ENCODE measurements at places on chromosomes 1 and 21.

DNA sequence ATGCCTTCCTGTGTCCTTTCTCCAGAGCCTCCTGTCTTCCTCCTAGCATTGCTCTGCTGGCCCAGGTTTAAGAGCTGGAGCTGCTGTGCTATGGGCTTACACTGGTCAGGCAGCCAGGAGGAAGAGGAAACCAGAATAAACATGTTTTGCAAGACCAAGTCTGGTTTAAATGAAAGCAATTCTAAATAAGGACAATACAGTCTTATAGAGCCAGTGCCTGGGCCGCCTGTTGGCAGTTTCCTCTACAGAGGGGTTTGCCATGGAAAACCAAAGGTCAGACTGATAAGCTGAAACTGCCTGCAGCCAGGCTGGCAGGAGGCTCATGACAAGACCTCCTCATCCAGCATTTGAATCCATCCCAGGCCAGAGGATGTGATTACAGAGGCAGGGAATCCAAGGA lies 92.9 kb upstream of the FGGY start:
- peak; percentile 53 for DNase-seq

DNA sequence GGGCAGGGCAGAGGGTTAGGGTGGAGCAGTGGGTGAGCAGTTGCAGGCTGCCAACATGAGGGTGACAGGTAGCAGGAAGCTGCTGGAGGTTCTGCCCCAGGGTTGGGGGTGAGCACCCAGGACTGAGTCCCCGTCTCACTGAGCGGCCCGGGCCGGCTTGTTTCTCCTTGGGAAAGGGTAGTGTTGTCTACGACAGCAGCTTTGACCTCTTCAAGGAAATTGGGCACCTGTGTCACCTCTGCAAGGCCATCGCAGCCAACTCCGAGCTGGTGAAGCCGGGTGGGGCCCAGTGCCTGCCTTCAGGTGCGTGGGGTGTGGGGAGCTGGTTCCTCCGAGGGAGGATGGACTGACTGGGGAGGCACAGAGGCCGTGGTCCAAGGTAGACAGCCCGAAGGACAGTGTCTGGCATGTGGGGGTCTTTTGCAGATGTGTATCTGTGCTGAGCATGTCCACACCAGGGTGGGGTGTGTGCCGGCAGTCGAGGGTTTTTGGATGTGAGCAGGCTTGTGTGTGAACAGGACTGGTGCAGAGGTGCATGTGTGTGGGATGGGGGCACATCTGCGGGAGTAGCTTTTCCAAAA lies 51.9 kb downstream of the DISP3 start:
- DNase-seq, result no peak

- DNase-seq, result no peak
Observed at GRCh38 chr1:1026599-1027413, 6.9 kb downstream of the AGRN start.

GRCh38 chr1:187763976-187764375 lies 935.2 kb downstream of the PLA2G4A start:
- no peak for DNase-seq

DNA sequence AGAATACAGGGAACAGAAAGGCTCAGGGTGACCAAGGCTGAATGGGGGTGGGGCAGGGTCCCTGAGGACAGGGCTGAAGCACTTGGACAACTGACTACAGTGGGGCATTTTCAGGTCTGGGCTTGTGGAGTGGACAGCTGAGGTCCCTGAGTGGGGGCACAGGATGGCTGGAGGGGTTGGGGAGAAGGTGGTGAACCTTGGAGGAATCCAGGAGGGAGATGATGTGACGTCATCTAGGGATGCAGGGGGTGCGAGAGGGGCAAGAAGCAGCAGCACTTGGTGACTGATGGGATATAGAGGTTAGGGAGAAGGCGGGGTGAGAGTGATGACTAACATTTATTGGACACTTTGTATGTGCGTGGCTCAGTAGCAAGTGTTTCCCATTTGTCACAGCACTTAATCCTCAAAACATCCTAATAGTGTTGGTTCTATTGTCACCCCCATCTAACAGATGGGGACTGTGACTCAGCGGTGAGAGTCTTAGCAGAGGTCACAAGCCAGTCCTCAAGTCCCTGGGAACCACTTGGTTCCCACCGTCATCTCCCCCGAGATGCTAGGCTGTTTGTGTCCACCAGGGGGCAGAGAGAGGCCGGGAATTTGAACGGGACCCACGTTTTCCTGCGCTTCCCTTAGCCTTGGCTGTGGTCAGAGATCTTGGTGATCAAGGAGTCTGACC lies 27.9 kb upstream of the BMP8B start:
- DNase-seq, result peak; percentile 75

GRCh38 chr1:230165536-230165935 lies 98.5 kb downstream of the GALNT2 start:
- no peak for DNase-seq

- DNase-seq, result no peak
Observed at GRCh38 chr1:193221651-193222050, 35.2 kb upstream of the B3GALT2 start.

DNA sequence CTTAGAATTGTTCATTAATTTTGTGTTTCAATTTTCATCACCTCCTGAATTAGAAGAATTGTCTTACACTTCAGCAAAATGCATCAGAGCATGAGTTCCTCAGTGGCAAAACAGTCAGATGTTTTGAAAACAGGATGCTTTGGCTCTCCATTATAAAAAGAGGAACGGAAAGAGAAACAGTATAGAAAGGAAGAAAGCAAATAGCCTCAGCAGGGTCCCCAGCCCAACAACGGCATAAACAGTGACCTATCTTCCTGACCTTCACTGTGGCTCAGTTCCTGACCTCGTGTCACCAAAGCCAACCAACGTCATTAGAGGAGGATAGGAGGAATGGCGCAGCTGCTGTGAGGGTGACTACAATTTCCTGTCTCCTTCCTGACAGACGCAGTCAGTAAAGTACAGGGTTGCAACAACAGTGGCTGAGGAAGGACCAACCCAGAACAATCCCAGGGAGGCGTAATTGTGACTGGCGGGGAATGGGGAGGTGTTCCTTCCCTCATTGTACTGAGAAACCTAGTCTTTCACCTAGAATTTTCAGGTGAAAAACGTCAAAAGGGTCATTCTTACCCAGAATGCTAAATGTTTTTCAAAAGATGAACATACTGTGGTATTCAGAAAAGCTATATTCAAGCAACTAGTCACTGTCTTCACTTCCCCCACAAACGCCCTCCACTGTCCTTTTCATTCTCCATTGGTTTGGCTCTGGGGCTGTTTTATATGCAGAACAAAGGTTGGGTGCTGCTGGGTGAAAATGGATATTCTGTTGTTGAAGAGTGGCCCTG lies 197.9 kb upstream of the SGIP1 start:
- peak; percentile 83 for DNase-seq

DNA sequence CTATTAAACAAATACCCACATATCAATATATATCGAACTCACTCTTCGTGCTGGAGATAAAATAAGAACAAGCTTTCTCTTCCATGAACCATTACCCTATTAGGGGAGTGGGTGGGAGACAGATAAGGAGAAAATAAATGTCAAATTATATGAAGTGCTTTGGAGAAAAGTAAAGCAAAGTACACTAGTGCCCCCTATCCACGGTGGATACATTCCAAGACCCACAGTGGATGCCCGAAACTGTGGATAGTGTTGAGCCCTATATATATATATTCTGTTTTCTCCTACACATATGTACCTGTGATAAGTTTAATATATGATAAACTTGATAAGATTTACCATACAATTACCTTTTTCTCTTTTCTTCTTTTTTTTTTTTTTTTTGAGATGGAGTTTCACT lies 54.6 kb downstream of the FH start:
- no peak for DNase-seq

GRCh38 chr1:182570611-182570970 lies 18.5 kb downstream of the RNASEL start:
- DNase-seq, result no peak

GRCh38 chr1:41776891-41777441 lies 141.8 kb downstream of the HIVEP3 start:
- no peak for DNase-seq

- peak; percentile 59 for DNase-seq
Observed at GRCh38 chr21:44930543-44930981, 9.3 kb upstream of the SLX9 start.

- DNase-seq, result no peak
Observed at GRCh38 chr1:47523835-47524215, 86.0 kb downstream of the FOXD2 start.

DNA sequence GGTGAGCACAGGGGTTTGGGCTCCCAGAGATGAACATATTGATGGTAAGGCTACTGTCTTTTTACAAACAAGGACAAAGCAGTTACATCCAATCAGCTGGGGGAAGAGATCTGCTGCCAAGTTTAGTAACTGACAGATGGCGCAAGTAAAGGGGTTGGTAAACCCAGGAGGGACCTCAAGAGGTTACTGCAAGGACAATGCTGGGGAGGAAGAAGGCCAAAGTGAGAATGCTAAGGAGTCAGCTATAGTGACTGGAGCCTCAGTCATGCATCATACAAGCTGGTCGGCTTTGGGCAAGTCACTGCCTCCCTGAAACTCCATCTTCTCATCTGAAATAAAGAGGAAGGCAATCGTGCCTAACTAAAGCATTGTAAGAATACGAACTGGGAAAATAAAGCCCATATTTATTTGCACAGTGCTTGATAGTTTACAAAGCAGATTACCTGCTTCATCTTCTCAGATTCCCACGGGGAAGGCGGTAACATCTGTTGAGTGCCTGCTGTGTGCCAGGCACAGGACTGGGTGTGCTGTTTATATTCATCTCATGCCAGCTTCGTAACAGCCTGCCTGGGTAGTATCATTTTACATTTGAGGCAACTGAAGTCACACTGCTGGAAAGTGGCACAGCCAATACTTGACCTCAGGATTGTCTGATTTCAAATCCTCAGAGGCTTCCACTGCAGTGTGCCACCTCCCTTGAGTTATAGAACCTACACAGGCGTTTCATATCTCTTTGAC lies 114.8 kb downstream of the BEND5 start:
- no peak for DNase-seq

DNA sequence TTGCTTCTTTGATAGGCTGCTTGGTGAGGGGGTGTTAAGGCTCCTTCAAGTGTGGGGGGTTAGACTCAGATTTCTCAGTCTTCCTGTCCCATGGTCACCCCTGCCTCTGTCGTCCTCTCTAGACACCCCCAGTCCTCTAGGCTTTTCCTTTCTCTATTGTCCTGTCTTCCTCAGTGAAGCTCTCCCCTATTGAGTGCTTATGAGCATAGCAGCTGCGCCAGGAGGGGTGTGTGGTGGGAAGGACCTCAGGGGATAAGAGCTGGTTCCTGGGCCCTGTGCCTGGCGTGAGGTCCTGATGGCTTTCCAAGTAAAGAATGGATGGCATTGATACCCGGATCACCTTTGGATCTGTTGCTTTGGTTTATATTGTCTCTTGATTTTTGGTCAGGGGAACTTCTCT lies 69.1 kb downstream of the DIP2A start:
- DNase-seq, result no peak

GRCh38 chr1:31915438-31915837 lies 22.7 kb downstream of the PTP4A2 start:
- no peak for DNase-seq

DNA sequence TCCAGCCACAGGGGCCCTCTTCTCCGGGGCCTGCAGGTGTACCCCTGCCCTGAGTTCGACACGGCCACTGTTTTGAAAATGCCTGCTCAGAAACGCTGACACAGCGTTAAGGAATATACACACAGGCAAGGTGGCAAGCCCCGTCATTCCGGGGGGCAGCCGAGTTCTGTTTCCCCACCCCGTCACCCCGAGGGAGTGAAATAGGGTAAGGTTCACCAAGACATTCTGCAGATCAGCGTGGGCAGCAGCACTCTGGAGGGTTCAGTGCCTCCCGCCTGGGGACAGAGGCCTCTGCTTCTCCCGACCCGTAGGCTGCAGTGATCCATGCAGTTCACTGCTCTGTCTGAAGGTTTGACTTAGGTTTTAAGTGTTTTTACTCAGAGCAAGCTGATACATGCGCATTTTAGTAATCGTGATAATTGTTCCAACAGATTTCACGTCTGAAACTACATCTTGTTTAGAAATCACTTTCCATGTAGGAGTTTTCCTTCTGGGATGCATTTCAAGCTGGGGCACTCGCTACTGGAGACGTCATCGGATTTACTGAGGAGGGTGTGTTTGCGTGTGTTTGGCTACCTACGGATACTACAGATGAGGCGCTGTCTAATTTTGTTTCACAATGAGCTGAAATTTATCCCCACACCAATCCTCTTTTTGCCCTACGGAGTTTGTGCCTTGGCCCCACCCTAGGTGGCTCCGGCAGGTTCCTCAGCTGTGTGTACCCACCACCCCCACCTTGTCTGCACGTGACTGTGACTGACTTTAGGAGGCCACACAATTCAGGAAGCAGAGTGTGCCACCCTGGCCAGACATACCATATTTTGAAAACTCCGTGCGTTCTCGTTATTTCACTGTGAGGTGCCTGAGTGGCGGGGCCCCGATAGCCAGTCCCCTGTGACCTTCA lies 63.5 kb downstream of the AGPAT3 start:
- DNase-seq, result no peak

GRCh38 chr1:35808450-35809113 lies 766 bp downstream of the AGO4 start:
- DNase-seq, result peak; percentile 47

DNA sequence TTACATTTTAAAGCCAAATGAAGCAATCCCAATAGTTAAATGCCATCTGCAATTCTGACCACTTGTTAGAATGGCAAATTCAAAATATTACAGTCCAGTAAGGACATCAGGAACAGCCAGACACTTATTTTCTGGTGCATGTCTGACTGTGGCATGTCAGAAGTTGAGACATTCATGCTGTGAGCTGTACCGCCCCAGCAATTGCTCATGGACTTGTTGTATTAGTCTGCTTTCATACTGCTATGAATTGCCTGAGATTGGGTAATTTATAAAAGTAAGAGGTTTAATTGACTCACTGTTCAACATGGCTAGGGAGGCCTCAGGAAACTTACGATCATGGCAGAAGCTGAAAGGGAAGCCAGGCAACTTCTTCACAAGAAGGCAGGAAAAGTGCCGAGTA lies 19.1 kb downstream of the DDAH1 start:
- no peak for DNase-seq

DNA sequence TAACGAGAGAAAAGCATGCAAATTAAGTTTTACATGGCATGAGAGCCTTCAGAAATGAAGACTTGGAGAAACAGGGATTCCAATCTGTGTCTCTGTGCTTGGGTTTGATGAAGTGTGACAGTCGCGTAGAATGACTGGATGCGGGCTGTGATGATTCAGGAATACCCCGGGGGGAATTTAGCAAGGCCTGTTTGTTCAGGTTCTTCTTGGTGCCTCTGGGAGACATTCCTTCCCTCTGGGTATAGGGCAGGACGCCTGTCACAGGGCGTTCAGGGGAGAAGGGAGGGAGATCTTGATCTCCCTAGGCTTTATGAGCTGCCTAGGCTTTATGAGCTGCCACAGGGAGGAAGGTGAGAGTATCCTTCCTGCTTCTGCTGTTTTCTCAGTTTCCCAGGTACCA lies 36.6 kb downstream of the DOP1B start:
- no peak for DNase-seq

GRCh38 chr1:117696561-117696960 lies 90.7 kb downstream of the TENT5C start:
- no peak for DNase-seq

GRCh38 chr1:159211331-159212136 lies 6.9 kb downstream of the ACKR1 start:
- no peak for DNase-seq
